ENCODE measurements at places on chromosomes 1 and 21. TPM values are rescaled to one million over a fixed set of nuclear protein-coding genes. Genes with fewer than 3 reads are reported as not detected.
A peak's percentile ranks its signal among the peaks of the same experiment; 100 is the strongest.

Gene CYP4A22
- 0.09 TPM for polyA plus RNA-seq

Gene DMBX1
- polyA plus RNA-seq = not detected

Gene C1QC
- 23.9 TPM for polyA plus RNA-seq

Gene DTL
- 7.6 TPM for polyA plus RNA-seq

Gene PROK1
- polyA plus RNA-seq = not detected

Gene GNAT2
- polyA plus RNA-seq = not detected

Gene TSPAN2
- polyA plus RNA-seq = 20.1 TPM

Gene TOMM20
- polyA plus RNA-seq = 180 TPM

Gene IL6R
- polyA plus RNA-seq = 7.1 TPM

DNA sequence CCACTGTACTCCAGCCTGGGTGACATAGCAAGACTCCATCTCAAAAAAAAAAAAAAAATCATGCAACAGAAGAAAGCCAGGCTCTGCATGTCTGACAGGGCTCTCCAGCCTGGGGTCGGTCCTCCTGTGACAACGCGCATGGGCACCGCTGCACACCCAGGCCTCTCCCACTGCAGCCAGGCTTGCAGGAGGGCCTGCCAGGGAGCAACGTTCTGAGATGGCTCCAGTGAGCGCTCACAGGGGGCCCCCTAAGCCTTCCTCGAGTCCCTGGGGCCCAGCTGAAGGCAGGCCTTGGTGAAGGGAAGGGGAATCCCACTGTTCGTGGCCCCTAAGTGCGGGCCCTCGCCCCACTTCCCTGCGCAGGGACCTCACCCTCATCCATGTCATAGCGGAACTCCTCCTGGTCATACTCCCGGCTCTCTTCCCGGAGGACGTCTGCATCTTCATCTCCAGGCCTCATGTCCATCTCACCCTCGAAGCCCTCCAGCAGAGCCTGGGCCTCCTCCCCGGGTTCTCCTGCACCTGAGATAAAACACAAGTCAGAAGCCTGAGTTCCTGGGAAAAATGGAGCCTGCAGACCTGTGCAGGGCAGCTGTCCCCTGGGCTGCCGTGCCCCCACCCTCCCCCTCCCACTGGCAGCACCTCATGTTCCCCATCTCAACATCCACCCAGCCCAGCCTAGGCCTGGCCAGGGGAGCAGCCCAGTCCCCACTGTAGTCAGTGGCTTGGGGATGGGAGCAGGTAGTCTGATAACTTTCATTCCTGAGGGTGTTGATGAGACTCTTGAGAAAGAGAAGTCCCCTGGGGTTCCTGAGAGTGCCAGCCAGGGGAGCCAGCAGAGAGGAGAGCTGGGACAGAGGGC, 20.3 kb downstream of the RSPH1 start:
- DNase-seq = no peak

GRCh38 chr1:244050014-244050834, 859 bp upstream of the ZBTB18 start:
- no peak for DNase-seq

DNA sequence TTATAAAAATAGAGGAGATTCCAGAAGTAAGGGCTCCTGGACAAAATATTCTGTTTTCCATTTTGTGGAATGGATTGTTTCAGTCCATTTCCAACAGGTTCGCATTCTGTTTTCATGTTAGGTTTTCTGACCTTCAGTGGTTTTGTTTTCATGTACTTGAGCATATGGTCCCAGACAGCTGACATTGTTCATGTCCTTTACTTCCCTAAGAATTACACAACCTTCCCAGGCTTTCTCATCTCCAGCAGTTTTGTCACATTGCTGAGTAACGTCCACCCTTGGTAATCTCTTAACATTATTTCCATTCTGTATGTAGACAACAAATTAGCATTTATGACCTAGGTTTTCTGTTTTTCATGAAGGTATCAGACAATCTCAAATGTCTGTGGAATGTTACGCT, 21.0 kb upstream of the ERRFI1 start:
- DNase-seq = no peak

DNA sequence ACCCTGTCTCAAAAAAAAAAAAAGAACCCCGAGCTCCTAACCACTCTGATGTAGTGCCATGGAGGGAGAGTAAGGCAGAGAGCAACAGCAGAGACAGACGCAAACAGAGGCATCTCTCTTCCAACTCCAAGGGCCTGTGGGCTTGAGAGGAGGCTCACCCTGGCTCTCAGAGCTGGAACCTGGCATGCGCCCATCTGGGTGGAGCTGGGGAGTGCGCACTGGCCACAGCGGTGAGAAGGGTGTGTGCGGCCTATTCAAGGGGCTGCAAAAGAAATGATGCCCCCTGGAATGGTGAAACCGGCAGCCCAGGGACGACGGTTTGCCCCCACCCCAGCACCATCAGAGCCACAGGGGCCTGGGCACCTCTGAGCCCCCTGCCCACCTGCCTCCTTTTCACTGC, 17.6 kb downstream of the COL8A2 start:
- DNase-seq = no peak

DNA sequence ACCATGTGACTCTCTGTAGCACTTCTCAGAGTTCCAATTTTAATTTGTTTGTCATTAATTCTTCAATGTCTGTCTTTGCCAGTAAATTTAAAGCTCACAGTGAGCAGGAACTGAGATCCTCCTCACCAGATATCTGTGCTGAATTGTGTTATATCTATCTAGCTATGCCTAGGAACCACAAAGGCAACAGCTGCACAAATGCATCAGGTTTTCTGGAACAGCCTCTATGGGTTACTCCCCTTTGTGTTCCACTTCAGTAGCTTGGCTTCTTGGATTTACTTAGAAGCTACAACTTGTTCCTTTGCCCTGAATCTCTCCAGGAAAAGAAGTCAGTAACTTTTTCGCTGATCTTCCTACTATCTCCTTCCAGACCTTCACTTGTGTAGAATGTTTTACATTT, 1237.8 kb upstream of the ADGRL4 start:
- DNase-seq = no peak

DNA sequence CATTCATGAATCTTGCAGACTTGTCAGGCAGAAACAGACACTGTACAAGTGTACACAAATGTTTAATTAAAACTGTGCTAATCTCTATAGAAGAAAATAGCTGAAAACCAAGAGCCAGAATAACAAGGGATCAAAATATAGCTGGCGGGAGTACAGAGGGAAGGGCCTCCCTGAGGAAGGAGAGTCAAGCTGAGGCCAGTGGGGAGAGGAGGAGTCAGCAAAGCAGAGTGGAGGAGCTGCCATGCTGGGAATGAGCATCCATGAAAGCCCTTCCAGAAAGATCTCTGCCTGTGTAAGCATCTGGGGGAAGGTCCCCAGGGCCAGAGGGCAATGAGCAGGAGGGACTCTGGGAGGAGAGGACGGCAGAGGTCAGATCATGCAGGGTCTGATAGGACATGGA, 15.1 kb downstream of the SLAMF8 start:
- no peak for DNase-seq

- no peak for DNase-seq
These were observed 1.4 kb upstream of the TNFRSF1B start for GRCh38 chr1:12165342-12165741.

GRCh38 chr1:23369335-23370013, at the start of gene ZNF436:
Gene ZNF436, minus strand, starts transcription at chr1:23369836. Its CDS starts 1,831 bp downstream, at chr1:23368005.
- DNase-seq = peak; percentile 97

- no peak for DNase-seq
These were observed 139.7 kb upstream of the BEND5 start for GRCh38 chr1:48916130-48917069.

DNA sequence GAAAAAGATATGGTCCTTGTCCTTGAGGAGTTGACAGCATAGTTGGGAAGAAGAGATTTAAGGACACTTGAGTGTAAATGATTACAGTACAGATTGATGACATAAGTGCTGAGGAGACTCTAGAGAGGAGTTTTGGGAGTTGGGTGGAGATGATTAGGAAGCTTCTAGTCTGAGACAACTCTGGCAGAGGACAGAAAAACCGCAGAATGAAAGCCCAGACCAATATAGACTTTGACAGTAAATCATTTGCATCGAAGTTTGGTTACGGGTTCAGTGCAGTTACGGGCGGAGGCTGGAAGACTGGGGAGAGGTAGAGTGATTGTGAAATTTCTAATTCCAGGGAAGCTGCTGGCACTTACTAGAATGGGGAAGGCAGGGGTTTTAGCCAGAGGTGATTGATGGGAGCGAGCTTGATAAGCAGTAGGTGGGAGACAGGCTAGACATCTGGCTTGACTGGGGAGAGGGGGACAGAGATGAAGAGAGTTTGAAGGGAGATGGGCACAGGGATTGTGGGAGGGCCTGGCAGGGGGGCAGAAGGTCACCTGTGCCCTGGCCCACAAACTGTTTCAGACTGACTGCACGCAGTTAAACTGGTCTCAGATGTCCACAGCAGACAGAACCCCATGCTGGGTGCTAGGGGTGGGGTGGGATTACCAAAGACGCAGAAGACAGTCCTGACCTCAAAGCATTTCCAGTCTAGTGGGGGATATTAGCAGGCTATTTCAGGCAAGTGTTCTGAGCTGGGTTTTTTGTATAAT, 20.1 kb downstream of the SH2D2A start:
- DNase-seq = no peak

- DNase-seq = no peak
These were observed 36.5 kb downstream of the NKAIN1 start for GRCh38 chr1:31203215-31203614.

DNA sequence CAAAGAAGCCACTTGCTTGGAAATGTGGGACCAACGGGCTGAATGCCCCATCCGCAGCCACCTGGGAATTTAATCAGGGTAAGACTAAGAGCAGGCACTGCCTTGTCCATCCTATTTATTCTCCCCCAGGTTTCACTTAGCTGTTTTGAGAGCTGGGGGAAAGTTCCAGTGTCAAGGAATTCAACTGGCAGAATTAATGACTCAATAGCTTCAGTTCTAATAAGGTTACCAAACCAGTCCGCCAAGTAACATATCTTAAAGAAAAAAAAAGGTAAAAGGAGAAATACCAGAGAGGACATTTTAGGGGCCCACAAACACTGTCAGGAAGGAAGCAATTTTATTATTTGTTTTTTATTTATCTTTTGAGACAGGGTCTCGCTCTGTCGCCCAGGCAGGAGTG, 157.6 kb upstream of the SOD1 start:
- no peak for DNase-seq

- no peak for DNase-seq
These were observed 7.5 kb downstream of the MPL start for GRCh38 chr1:43345120-43345519.

GRCh38 chr21:36807422-36807928, 108.6 kb downstream of the SIM2 start:
- DNase-seq = no peak

- no peak for DNase-seq
These were observed 11.3 kb downstream of the PRDM16 start for GRCh38 chr1:3080053-3080955.

DNA sequence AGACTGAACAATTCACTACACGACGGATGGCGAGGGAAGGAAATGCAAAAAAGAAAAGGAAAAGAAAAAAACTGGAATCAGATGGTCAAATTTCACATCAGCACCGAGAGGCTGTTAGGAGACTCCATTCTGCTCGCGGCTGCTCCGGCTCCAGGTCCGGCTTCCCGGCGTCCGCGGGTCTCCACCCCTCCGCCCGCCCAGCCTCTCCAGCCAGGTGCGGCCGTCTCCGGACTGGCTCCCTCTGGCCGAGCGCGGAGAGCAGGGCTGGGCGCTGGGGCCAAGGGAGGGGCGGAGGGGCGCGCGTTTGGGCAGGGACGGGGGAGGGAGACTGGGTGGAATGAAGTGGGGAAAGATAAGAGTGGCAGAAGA, 332 bp downstream of the KCNJ6 start:
- no peak for DNase-seq

Measured in forelimb muscle (tissue), 1 donor.